SHP77 (cell line): ENCODE measurements at places on chromosomes 16 and 17.

DNA sequence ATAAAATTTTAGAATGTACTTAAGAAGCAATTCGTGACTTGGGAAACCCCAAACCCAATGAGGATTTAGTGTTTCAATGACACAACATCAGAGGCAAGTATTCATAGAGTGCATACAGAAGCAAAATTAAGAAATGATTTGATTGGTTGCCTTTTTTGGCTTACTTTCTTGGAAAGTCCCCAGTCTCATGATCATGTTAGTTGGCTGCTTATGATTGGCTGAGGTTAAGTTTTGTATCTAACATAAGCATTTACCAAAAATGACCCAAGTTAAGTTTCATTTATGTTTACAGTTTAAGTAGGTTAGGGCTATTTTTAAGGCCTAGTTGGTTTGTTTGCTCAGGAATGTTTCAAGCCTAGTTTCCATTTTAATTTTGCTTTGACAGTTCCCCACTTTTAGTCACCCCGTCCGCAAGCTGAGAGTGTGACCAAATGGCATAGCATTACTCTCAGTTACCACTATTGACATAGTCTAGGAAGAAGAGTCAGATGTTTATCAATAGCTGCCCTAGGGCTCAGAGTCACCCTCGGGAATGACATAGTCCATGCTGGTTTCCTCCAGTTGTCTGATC, 36.2 kb downstream of the DGKE start:
- no peak for DNase-seq

DNA sequence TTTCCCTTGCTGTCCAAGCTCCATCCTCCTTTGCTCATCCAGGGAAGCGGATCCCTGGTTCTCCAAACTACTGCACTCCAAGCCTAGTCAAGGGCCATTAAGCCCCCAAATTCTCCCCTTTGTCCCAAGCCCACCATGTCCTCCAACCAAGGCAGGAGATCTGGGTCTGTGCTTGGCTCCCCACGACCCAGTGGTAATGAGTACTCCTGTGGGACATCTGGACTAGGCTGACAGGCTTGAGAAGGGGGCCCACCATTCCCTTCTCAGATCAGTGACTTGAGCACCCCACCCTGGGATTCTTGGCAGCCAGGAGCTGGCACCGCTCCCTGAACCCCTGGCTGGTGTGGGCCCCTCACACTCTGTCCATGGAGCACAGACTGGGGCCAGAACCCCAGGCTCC, 17.1 kb downstream of the OSBPL7 start:
- DNase-seq = no peak

DNA sequence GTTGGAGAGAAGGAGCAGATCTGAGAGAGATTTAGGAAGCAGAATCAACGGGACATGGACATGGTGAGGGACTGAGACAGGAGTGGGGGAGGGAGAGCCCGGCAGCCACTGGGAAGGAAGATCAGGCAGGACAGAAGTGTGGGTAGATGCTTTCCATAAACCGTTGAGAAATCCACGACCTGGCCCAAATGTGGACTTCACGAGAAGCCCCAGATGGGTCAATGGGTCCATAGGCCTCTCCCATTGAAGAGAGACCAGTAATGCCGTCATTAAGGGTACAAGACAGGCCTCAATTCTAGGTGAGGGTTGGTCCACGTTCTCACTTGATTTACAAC, 530 bp upstream of the CCL22 start:
- no peak for DNase-seq

DNA sequence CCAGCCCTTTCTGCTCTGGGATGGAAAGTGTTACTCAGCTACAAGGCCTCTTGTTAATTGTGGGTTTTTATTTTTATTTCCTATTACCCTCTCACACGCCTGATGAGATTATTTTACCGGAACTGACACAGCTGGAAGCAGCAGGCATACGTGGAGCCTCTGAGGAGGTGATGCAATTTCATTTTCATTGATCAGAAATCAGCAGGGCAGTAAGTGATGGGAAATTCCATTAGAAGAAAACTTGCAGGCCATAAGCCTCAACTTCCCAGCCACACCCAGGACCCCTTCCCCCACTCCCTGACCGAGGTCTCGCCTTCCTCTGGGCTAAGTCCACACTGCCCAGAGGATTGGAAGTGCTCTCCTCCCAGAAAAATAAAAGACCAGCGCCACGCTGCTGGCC, 69.7 kb downstream of the ZFHX3 start:
- no peak for DNase-seq

GRCh38 chr17:43952351-43952723, 1.4 kb downstream of the PYY start:
- DNase-seq = no peak

- no peak for DNase-seq
Observed at GRCh38 chr16:51952500-51952899, 594.4 kb downstream of the TOX3 start.

DNA sequence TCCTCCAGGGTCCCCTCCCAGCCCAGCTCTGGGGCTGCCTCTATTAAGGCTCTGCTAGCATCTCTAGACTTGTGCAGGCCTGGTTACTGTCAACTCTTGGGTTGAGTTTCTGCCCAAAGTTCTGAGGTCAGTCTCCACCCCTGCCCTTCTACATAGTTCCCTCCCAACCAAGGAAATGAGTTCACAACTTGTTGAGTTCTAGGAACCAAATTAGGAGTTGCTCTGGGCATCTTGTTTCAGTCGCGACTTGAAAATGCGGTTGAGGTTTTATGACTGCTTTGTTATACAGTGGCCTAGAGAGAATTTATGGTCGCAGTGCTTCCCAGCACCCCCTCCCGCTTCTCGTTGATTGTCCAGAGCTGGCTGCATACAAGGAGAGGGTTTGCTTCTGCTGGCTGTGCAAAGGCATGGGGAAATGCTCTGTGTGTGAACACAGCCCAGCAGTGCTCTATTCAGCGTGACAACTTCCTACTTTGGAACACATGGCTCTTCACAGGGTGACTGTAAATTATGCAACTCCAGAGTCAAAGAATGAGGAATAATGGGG, 20.2 kb downstream of the GNAO1 start:
- DNase-seq = no peak

DNA sequence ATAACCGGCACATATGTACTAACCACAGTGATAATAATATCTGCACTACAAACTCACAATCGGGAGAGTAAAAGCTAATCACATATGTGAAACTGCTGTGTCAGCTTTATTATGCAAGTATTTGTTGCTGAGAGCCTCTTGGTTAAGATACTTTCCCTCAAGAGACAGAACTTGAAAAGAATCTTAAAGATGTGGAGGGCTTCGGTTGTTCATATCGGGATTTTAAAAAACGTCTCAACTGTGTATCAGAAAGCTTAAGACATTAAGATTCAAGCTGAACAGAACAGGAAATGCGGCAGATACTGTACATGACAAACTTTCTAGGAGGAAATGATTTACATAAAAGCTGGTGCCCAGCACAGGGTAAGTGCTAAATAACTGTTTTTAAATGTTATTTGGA, 27.5 kb upstream of the HLF start:
- DNase-seq = no peak

- DNase-seq = no peak
Observed at GRCh38 chr17:77288115-77288619, 147.4 kb downstream of the SEC14L1 start.

DNA sequence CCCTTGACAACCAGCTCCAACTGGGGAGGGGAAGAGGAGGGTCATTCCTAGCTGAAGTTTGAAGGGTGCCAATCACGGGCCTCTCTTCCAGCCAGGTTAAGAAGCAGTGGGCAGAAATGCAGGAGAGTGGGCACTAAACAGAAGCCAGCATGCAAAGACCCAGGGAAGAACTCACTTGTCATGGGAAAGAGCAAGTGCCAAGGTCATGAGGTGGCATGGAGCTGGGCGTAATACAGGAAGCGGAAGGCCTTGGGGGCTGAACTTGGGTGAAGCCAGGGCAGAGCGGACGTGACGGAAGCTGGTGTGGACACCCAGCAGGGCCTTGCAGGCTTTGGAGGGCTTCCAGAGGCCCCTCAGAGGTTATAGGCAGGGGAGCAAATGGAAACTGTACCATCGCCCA, 302.1 kb downstream of the MAF start:
- DNase-seq = no peak

- peak; percentile 99 for DNase-seq
Observed at GRCh38 chr16:31094424-31095120, at the start of gene VKORC1. TSS of gene VKORC1 (minus strand) at chr16:31094797. CDS start at chr16:31094729, 68 bp downstream.

DNA sequence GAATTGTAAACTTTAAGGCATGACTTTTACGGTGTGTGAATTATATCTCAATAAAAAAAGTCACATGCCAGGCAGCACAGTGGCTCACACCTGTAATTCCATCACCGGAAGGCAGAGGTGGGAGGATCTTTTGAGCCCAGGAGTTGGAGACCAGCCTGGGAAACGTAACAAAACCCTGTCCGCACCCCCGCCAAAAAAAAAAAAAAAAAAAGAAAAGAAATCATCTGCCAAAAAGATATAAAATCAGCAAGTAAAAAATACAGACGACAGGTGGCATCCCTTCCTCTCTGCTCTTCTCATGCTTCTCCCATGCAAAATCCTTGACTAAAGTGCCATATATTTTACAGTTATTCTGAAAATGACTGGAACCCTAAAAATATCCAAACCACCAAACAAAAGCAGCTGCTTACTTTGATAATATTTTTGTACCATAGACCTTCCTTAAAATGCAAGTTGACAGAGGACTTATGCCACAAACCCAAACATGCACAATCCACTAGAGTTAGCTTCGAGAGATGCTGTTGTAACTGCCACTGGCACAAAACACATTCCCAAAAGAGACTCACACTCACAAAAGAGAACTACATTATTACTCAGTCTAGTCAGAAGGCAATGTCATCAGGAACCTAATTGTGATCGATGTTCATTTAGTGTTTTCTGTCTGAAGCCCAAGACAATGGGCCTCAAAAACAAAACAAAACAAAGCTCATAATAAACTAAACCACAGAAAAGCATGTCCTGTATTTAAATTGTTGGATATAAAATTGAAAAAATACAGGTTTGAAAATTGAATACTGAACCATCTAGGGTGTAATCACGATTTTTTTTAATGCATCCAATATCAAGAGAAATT, 2.4 kb downstream of the CRLF3 start:
- no peak for DNase-seq

- no peak for DNase-seq
Observed at GRCh38 chr16:85213926-85214675, 101.8 kb upstream of the CIBAR2 start.

DNA sequence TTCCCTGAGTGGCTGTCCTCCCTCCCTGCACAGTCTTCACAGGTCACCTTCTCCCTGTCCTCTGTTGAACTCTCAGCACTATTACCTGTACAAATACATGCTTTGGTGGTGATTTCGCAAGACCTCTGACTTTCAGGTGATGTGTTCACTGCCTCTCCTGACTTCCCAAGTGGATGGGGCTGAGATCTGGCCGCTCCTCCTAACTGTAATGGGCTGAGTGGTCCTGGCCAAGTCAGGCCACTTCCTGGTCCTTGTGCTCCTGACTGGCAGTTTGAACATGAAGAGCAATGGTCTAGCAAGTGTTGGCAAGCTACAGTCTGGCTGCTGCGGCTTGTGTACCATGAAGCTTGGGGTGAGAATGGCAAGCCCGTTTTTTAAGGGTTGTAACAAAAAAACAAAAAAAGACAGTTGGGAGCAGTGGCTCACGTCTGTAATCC, 11.7 kb upstream of the TMED6 start:
- DNase-seq = no peak
